NCI-H748 treated with DMSO at 0.1 percent for 48 hours (cell line): ENCODE measurements at places on chromosomes 5 and 9.

DNA sequence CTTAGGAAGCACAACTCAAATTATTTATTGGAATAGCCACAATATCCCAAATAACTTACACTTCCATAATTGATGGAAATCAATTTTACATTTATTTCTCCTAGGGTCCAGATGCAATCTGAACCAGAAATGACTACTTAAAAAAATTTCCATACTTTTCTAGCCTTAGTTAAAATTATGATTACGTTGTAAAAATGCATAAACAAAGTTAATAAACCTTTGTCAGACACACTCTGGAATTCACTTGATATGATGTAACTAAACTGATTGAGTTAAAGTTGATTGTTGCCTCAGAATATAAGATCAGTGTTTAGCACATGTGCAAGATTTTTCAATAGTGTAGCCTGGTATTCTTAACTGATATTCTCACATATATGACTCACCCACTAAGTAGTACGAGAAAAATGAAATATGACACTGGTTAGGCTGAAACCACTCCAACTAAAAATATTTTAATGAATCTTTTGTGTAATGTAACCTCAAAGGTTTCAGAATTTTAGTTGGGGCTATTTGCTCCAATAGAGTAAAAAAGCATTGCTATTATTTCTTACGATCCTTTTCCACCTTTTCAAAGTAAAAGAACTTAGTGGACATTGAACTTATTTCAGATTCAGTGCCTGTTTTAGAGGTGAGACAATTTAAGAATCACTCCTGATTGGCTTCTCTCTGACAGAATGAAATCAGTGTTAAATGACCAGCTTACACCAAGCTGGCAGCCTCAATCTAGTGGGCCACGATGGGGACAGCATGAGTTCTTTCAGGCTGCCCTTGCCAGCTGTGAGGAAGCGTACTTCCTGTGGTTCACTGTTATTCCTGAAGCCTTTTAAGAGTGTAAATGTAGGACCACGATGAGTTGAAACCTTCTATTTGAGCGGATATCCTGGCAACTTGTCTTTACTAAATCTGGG lies 277.2 kb upstream of the CDH9 start:
- DNase-seq = no peak

GRCh38 chr9:109186857-109187520 lies 19.9 kb upstream of the FRRS1L start:
- no peak for DNase-seq

- DNase-seq = no peak
These were observed 77.6 kb upstream of the ADRB2 start for GRCh38 chr5:148748702-148749392.

- no peak for DNase-seq
These were observed 1125.4 kb downstream of the EFNA5 start for GRCh38 chr5:106545325-106545724.

DNA sequence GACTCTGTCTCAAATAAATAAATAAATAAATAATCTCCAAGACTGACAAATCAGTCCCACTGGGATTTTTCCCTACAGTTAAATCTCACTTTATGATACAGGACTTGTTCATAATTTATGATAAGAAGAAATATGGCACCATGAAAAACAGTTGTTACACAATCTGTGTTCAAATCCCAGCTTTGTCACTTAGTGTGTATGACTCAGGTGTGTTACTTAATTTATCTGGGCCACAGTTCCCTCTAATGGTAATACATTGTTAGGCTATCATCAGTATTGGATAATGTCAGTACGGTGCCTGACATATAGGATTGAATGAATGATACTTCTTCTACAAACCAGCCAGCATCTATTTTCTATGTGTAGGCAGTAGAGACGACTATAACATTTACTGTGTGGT lies 23.1 kb downstream of the SLC36A3 start:
- no peak for DNase-seq

- DNase-seq = no peak
These were observed 32.8 kb downstream of the NEUROG1 start for GRCh38 chr5:135502836-135503520.

DNA sequence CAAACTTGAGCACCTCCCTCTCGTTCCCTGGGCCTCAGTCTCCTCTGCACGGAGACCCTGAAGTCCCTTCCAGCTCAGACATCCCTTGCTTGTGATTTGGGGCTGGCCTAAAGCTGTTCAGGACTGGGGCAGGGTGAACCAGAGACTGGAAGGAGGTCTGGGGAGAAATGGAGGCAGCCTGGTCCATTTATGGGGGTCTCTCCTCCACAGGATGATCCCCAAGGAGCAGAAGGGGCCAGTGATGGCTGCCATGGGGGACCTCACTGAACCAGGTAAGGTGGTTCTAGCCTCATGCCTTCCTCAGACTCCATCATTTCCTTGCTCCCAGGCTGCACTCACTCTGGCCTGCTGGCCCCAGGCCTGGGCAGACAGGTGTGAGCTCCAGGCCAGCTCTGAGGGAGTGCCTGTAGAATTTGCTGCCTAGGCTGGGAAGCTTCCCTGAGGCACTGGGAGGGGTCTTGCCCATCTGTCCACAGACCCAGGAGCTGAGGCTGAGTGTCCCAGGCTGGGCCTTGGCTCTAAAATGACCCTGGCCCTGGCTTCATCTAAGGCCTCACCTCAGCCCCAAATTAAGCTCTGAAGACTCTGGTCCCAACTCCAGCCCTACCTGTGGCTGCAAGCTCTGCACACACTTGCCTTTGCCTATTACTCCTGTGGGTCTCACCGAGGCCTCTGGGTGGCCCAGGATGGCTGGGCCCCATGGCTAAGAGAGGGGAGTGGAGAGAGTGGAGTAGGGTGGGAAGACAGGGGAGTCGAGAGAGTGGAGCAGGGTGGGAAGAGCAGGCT lies 1.9 kb downstream of the MYOZ3 start:
- no peak for DNase-seq

DNA sequence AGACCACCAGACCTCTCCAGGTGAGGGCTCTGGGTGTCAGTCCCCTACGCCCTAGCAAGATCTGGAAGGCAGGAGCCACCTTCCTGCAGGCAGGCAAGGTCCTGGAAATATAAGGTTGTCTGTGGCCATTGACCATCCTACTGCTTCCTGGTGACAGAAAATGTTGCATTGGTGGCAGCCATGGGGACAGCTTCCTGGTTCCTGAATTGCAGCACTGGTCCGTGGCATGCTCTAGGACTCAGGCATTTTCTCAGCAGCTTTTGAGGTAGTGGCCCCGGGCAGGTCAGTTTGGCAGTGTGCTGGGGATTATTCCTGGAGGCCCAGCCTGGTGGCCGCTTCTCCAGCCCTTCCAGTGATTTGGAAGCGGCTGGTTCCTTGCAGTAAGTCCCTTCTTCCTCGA lies 36.6 kb upstream of the KCNMB1 start:
- no peak for DNase-seq

- DNase-seq = no peak
These were observed 23.0 kb downstream of the DNAJA1 start for GRCh38 chr9:33048054-33048465.

DNA sequence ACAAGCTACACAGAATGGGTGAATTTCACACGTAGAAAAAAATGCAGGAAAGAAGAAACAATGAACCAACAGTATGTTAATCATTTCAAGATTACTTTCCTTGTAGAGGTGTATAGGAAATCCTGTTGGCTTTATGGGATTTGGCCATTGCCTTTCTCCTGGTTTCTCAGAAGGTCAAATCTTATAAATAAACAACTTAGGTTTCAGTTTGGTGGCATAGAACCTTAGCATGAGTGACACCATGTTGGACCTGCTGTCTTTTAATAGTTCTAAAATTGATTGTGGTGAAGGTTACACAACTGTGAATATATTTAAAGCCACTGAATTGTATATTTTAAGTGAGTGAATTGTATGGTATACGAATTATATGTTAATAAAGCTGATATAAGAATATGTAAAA lies 16.7 kb upstream of the NDFIP1 start:
- no peak for DNase-seq

GRCh38 chr9:33453999-33454660 lies 6.7 kb upstream of the AQP3 start:
- DNase-seq = no peak

DNA sequence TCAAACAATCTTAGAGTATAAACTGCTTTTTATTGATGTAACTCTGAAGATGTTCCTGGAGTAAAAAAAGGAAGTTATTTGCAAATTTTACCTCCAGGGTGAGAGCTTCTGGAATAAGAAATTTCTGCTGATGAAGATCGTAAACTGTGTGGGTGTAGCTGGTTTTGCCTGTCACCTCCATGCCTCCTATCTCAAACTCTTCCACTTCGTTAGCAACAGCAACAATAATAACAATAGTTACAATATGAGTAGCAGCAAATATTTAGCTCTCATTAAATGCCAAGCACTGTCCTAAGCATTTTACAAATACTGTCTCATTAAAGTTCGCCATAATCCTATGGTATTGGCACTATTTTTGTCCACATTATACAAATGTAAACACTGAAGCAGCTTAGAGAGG lies 57.9 kb downstream of the GCNT1 start:
- DNase-seq = no peak

DNA sequence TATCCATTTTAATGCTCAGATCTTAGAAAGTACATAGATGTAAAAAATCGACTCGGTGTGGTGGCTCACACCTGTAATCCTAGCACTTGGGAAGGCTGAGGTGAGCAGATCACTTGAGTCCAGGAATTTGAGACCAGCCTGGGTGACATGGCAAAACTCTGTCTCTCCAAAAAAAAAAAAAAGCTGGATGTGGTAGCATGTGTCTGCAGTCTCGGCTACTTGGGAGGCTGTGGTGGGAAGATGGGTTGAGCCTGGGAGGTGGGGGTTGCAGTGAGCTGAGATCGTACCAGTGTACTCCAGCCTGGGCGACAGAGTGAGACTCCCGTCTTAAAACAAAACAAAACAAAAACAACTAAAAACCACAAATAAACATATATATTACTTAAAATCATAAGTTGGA lies 61.4 kb downstream of the RASA1 start:
- no peak for DNase-seq

DNA sequence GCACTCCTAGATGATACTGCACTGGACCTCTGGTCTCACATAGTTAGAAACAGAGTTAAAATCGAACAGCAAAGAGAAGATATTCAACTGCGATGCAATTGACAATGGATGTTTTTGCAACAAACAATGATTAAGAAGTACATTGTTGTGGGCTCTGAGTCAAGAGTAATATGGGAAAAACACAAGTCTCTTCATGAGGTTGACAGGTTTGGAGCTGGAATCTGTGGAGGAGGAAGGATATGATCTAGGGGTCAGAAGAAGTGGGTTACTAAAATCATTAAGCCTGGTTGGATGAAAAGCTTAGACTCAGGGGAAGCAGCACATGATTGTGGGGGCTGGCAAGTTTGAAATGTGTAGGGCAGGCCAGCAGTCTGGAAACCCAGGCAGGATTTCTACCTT lies 53.1 kb downstream of the PDCD1LG2 start:
- DNase-seq = no peak

GRCh38 chr5:107887166-107887943 lies 216.6 kb upstream of the EFNA5 start:
- no peak for DNase-seq

DNA sequence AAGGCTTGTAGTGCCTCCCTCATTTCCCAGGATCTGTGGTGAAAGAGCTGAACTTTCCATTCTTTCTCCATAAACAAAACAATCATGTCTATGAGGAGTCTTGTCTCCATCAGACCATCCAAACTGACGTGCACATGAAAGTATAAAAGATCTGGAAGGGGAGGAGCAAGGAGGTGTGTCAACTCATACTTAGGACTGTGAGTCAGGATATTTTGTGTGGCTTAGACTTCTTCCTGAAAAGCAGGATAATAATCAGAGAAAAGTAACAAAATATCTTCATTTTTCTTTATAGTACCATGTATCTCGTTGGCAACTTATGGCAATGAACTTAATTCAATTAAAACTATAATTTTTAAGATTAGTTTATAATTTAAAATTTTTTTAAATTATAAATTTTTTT lies 96.0 kb upstream of the PRRC1 start:
- no peak for DNase-seq

DNA sequence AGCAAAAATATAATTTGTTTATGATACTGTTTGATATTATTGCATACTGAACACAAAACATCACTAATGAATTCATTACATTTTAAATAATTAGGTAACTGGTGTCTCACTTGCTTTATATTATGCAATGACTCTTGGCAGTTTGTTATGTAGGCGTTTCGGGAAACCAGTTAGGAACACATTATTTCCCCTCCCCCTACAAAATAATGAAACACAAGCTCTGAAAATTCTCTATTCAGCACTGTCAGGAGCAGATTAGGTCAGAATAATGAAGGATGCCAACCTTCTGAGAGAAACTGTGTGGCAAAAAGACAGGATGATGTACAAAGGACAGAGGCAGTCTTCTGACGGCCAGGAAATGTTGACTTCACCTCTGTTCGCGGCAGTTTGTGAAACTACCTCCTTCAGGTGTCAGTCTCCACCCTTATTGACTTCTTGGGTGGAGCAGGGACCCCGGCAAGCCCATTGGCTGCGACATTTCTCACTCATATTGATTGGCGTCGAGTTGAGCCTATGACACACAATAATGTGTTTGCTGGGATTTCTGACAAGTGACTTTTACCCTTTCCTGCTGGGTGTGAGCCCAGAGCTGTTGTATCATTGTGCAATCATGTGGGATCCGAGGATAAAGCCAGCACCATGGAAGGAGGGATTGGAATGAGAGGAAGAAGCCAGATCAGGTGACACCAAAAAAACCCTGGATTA lies 33.9 kb downstream of the SH3PXD2B start:
- no peak for DNase-seq

DNA sequence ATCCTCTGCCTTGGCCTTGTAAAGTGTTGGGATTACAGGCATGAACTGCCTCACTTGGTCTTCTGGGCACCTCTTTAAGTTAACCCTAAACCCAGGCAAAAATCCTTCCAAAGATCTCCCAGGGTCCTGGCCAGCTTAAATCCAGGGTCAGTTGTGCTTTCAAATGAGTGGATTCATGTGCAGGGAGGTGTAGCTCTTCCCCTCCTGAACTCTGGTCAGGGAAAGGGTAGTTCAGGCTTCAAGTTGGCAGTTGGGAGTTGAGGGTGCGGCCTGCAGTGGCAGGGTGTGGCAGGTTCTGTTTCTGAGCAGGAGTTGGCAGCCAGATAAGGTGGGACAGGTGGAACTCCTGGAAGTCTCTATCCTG lies 3.6 kb downstream of the HNRNPAB start:
- no peak for DNase-seq

DNA sequence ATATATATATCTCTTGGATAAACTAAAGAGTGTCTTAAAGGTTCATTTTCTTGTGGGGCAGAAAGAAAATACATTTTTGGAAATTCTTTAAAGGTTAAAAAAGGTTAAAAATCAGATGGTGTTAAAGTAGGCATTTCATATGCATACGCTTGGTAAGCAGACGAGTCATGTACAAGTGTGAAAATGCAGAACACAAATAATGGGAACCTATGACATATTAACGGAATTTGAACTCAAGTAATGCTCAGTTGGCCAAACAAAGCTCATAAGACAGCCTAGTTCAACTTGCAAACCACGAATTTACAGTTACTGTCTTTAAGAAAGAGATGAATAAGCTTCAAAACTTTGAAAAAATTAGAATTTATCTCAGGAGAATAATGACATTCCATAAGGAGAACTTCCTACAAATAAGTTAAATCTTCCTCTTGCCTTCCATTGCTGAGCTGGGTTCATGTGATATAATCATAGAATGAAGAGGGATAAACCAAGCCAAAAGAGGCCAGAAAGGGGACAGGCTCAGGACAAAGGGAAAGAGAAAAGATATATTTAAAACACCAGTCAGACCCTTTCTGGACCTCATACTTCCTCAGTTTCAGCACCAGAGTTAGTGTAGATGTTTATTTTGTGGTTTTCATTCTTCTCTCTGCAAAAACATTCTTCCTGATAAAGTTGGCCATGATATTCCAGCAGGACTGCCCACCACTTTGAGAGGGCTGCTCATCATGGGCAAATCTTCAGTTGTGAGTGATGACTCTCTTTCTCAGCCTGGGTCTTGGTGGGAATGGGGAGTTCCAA lies 256.7 kb upstream of the CD180 start:
- DNase-seq = no peak
